Cardiac muscle cell (in vitro differentiated cells and primary cell): ENCODE measurements at places on chromosomes 12 and 14. TPM values are rescaled to one million over a fixed set of nuclear protein-coding genes. Genes with fewer than 3 reads are reported as not detected.

Gene NGB
- 0.09 TPM in 1 of 2 replicates, not detected in the other for total RNA-seq

Gene CRACR2A
- 1.3 TPM in 1 of 2 replicates, not detected in the other for total RNA-seq

Gene HOTAIR
- not detected in 2 replicates for total RNA-seq

Gene INSM2
- total RNA-seq, result not detected in 2 replicates

Gene GPR135
- total RNA-seq, result 5.6 and 11.0 TPM in 2 replicates

GRCh38 chr14:33914676-33915516, 36.0 kb downstream of the EGLN3 start:
- H3K36me3 ChIP-seq, result no peaks in the 10 kb centered on the region
- H3K27ac ChIP-seq, result no peak overlapping the region
- peaks cover 17% of the 10 kb centered on the region for H3K4me1 ChIP-seq
- no peak overlapping the region for H3K4me3 ChIP-seq
- peak; percentile 89 for DNase-seq
- no peaks in the 10 kb centered on the region for H3K27me3 ChIP-seq

GRCh38 chr12:50625029-50625925, 120.5 kb downstream of the DIP2B start:
- H3K27me3 ChIP-seq, result no peaks in the 10 kb centered on the region
- DNase-seq, result no peak
- no peaks in the 10 kb centered on the region for H3K36me3 ChIP-seq
- no peak overlapping the region for H3K4me3 ChIP-seq
- peak overlapping the region; percentile 34 for H3K27ac ChIP-seq

- H3K27me3 ChIP-seq, result no peaks in the 10 kb centered on the region
- no peak overlapping the region for H3K27ac ChIP-seq
- no peak for DNase-seq
- no peaks in the 10 kb centered on the region for H3K4me1 ChIP-seq
- H3K36me3 ChIP-seq, result no peaks in the 10 kb centered on the region
- H3K4me3 ChIP-seq, result no peak overlapping the region
These were observed 7.9 kb downstream of the GALNT9 start for GRCh38 chr12:132321321-132322118.

GRCh38 chr14:97293659-97294058, 496.5 kb downstream of the VRK1 start:
- no peak overlapping the region for H3K27ac ChIP-seq
- no peaks in the 10 kb centered on the region for H3K36me3 ChIP-seq
- H3K4me3 ChIP-seq, result no peak overlapping the region
- no peaks in the 10 kb centered on the region for H3K4me1 ChIP-seq
- peak; percentile 11 for DNase-seq
- no peaks in the 10 kb centered on the region for H3K27me3 ChIP-seq

DNA sequence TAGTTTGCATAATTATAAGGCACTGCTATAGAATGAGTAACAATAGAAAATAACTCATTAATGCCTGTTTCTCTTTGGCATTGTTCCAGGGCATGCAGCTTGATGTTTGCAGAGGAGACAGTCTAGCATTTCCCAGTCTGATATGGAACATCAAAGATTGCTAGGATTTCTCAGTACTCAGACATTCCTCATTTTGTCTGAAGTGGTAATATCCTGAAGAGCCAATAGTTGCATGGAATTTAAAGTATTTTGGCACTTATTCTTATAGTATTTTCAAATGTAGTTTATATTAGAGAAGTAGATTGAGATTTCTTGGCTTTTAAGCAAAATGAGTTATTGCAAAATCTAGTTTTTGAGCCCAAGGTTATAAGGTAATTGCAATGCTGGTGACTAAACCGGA, 337.3 kb upstream of the E2F7 start:
- no peak overlapping the region for H3K27ac ChIP-seq
- H3K4me3 ChIP-seq, result no peak overlapping the region
- no peaks in the 10 kb centered on the region for H3K36me3 ChIP-seq
- DNase-seq, result peak; percentile 5
- H3K4me1 ChIP-seq, result no peaks in the 10 kb centered on the region

DNA sequence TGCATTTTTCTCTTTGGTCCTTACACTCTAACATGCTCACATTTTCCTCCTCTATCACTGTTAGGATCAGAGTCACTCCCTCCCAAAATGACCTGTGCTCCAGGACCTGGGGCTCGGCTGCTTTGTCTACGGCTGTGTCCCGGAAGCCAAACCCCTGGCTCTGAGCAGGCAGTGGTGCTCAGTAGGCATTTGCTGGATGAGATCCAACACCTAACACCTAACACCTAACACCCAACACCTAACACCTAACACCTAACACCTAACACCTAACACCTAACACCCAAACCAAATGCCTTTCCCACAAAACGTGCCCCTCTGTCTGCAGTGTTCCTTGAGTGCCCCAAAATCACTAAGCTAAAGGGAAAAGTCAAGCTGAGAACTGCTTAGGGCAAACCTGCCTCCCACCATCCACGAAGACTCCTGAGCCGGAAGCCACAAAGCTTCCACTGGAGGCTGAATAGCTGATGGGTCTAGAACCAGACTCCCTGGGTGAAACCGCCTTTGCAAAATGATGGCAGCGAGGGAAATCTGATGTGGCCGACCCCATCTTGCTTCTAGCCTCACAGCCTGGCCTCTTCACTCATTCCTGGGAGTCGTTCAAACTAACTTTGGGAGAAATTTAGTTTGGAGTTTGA, 29.2 kb downstream of the HSP90AA1 start:
- no peak overlapping the region for H3K27ac ChIP-seq
- H3K27me3 ChIP-seq, result no peaks in the 10 kb centered on the region
- no peak for DNase-seq
- no peaks in the 10 kb centered on the region for H3K36me3 ChIP-seq

DNA sequence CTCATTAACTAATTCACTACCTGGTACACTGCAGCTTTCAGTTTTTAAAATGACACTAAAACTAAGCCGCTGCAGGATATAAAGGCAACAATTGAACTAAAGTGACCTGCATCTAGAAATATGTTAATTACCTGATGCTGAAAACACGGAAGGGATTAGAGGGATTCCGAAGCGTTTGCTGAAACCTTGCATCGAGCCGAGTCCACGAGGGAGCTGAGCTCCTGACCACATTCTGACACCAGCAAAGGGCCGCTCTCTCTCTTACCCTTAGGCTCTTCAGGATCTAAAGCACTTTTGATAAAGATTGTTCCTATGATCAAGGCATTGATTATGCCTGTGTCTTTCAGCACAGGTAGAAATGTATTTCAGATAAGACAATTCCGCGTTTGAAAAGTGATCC, 59.5 kb upstream of the CDKN3 start:
- H3K27me3 ChIP-seq, result no peaks in the 10 kb centered on the region
- H3K27ac ChIP-seq, result no peak overlapping the region
- peaks cover 4% of the 10 kb centered on the region for H3K4me1 ChIP-seq
- no peak for DNase-seq
- H3K4me3 ChIP-seq, result no peak overlapping the region
- no peaks in the 10 kb centered on the region for H3K36me3 ChIP-seq

GRCh38 chr12:92237762-92238523, 92.3 kb upstream of the BTG1 start:
- no peak overlapping the region for H3K4me3 ChIP-seq
- no peak overlapping the region for H3K27ac ChIP-seq
- no peaks in the 10 kb centered on the region for H3K27me3 ChIP-seq
